Activated CD4-positive, alpha-beta T cell treated with anti-CD3 and anti-CD28 coated beads, Interleukin-2, amount 50 U/mL, for 24 hours (primary cell): ENCODE measurements at places on chromosomes 11 and 22.

DNA sequence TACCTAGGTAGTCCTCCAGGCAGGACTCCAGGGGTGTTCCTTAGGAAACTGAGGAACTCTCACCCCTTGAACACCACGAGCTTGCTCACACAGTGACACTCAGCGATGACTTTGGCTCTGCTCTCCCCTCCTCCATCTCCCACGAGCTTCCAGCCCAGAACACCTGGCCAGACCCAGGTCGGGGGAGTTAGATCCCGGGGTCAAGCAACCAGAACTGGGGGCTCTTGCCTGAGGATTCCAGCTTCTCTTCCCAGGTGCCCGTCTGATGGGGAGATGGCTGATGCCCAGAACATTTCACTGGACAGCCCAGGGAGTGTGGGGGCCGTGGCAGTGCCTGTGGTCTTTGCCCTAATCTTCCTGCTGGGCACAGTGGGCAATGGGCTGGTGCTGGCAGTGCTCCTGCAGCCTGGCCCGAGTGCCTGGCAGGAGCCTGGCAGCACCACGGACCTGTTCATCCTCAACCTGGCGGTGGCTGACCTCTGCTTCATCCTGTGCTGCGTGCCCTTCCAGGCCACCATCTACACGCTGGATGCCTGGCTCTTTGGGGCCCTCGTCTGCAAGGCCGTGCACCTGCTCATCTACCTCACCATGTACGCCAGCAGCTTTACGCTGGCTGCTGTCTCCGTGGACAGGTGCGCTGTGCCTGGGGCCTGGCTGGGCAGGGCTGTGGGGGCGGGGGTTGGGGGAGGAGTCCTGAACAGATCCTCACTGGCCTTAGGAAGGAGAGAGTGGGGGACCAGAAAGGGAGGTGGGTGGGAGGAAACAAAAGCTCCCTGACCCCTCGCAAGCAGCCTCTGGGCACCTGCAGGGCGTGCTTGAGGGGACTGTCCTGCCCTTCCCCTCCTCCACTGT, at the start of gene GALR3:
GALR3 (plus strand) TSS at position 249 of the 852 bp plus-strand sequence; CDS start at position 274, 25 bp downstream.
- DNase-seq = no peak

- no peak for DNase-seq
Observed at GRCh38 chr11:996681-997080, 39.8 kb downstream of the MUC6 start.

DNA sequence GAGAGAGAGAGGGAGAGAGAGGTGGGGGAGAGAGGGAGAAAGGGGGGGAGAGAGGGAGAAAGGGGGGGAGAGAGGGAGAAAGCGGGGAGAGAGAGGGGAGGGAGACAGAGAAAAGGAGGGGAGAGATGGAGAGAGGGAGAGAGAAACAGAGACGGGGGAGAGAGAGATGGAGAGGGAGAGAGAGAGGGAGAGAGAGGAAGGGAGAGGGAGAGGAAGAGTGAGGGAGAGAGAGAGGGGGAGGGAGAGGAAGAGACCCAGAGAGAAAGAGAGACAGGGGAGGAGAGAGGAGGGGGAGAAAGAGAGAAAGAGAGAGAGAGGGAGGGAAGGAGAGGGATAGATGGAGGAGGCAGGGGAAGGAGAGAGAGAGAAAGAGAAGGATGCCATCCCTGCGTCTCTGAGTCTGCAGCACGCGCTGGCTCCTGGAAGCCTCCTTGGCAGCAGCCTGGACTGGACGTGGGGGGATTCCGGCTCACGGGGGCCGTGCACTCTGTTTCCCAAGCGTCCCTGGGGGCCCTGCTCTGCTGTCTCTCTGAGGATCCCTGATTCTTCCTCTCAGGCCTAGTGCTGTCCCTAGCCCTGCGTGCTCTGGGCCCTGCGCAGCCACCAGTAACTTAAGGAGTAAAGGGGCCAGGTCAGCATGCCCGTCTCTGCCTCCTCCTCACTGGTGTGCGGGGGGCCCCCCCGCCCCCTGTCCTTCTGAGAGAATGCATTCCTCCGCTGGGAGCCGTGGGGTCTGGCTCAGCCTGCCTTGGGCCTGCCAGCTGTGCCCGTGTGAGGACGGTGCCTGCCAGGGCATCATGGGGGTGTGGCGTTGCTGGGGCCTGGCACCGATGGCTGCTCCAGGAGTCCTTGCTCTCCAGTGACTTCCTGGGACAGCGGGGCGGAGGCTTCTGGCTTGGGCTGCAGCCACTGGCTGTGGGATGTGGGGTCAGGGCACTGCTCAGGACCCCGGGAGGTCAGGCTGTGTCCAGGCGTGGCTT, 429.5 kb downstream of the TBC1D22A start:
- no peak for DNase-seq

- DNase-seq = no peak
Observed at GRCh38 chr11:134915212-134915611, 503.2 kb upstream of the B3GAT1 start.
